ENCODE measurements at places on chromosomes 5 and 9.

DNA sequence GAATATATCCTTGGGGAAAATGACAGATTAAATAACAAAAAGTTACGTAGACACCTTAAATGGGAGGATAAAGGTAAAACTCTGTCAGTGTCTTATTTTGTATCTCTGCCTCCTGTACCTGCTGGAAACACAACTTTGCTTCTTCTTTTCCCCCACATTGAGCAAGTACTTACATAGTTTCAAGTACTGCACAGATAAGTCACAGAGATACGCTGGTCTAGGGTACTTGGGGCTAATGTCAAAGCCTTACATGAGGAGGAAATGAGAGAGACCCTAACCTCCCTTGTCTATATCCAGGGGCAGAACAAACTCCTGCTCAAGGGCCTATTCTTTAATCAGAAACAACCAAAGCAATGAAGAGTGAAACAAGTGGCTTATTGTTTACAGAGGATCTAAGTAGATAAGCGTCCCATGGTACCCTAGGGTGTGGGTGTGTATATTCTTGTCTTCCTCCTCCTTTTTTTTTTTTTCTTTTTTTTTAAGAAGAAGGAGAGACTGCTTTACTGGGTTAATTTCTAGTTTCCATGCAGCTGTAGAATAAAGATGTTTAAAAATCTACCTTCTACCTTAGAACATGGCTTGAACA, 43.1 kb downstream of the ELL2 start:
- no peak for DNase-seq

- peak; percentile 3 for DNase-seq
Observed at GRCh38 chr5:17910318-17910717, 276.1 kb downstream of the TAF11L14 start.

GRCh38 chr5:39202597-39203274, 16.6 kb downstream of the FYB1 start:
- DNase-seq = no peak

DNA sequence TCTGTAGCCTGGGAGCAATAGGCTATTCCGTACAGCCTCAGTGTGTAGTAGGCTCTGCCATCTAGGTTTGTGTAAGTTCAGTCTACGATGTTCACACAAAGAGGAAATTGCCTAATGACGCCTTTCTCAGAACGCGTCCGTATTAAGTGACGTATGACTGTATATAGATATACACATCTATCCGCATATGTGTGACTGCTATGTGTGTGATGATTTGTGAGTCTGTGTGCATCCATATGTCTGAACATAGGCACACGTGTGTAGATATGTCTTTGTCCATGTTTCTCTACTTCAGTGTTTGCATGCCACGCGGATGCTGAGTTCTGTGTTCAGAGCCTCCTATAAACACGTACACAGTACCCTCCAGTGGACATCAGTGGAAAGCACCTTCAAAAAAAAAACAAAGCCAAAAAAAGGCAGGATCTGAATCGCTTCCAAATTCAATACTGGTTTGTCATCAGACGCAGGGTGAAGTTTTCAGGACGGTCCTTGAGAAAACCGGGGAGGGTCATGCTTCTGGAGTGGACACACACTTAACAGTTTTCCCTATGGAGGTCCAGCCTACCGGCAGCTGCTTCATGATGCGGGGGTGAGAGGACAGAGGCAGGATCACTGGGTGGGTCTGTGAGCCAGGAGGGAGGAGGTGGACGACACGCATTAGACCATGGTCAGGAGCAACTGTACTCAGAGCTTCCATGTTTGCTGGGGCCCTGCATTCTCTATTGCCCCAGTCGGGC, 29.5 kb upstream of the ALDH1B1 start:
- DNase-seq = peak; percentile 86

DNA sequence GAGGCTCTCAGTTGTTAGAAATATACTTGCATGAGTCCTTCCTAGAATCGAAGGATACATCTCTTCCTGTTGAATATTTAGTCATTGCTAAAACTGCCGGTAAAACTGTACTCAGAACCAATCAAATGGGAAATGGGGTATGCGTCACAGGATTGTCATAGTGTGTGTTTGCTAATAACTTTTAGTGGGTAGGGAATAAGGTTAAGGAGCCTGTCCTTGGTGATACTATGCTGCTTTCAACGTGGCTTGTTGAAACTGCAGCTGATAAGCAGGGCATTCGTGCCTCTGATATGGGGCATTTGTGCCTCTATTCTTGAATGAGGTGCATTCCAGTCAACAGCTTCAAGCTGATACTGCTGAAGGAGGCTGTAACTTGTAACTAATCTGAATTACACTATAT, 26.6 kb downstream of the HABP4 start:
- DNase-seq = peak; percentile 31

DNA sequence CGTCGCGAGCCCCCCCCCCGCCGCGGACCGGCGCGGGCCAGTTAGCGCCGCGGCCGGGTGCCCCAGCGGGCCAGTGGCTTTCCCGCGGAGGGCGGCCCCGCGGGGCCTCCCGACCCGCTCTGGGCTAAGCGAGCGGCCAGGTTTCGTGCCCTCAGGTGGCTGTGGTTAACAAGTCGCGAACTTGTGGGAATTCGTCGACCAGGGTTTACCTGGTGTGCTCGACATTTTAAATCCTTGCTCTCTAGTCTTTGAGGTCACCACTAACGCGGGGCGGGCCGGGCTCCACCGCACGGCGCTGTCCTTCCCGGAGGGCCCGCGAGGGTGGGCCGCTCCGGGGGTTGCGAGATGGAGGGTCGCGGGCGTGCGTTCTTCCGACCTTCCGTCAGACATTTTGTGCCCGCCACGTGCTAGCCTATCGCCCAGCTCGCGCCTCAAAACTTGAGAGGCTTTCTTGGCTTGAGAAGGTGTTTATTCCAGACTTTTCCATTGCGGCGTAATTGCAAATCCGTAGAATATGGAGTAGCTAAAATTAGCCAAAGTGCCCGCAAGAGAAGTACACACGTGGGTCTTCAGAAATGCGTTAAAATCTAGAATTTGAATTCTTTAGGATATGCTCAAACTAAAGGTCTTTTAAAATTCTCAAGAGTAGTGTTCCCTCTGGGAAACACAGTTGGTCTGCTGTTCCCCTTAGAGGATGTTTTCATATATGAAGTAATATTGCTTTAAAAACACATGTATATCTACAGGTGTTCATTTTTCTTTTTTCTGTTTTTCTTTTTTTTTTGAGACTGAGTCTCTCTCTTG, 2.1 kb downstream of the ANP32B start:
- DNase-seq = peak; percentile 23

- DNase-seq = no peak
Observed at GRCh38 chr5:150164211-150164980, 2.2 kb upstream of the CDX1 start.

GRCh38 chr5:97554977-97555643, 372.1 kb upstream of the RIOK2 start:
- peak; percentile 37 for DNase-seq

DNA sequence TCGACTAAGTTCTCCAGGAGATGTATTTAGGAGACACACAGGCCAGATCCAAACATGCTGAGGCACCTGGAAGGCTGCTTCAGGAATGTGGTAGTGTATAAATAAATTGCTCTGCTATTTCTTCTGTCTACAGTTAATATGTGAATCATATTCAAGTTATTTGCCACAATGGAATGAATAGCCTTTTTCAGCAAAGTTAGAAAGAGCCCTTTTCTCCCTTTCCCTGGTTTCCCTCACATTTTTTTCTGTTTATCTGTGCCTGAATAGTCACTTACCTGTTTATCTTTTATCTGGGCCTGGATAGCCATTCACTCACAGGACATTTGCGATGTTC, 44.1 kb upstream of the CLINT1 start:
- DNase-seq = no peak

- DNase-seq = no peak
Observed at GRCh38 chr5:98975682-98976407, 47.0 kb upstream of the CHD1 start.

- DNase-seq = peak; percentile 24
Observed at GRCh38 chr9:100700689-100701318, 122.9 kb downstream of the CAVIN4 start.

DNA sequence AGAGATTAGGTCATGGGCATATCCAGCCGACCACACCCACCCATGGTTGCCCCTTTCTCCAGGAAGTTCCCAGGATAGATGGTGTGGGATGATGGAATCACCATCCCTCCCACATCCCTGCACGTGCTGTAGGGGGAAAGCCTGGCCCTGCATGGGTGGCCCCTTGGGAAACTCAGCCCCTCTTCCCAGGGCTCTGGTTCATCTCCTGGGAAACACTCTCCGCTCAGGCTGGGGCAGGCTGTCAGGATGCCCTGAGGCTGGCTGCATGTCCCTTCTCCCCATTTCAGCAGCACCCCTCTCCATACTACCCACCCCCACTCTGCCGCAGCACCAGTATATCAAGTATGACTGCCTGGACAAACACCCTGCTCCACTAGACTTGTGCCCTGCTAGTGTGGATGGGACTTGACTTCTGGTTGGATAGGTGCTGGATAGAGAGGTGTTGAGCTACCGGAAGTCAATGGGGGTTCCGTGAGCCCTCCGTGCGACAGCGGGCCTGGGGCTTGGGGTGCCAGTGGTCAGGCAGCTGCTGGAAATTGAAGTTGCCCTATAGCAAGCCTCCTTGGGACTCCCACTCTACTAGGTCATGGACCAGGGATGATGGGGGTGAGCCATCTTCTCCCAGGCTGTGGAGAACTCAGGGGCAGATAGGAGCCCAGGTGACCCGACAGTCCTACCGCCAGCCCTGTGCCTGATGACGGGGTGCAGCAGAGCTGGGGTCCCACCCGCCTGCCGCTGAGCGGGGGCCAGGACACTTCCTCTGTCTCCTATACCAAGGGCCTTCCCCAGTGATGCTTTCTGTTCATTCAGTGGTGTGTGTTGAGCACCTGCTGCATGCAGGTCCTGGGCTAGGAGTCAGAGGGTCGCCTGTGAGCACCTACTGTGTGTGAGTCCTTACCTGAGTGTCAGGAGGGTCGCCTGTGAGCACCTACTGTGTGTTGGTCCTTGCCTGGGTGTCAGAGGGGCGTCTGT, 69.4 kb upstream of the COL5A1 start:
- DNase-seq = no peak

GRCh38 chr9:90127923-90128322, 514.7 kb downstream of the DIRAS2 start:
- no peak for DNase-seq

GRCh38 chr9:95826183-95826838, 49.2 kb upstream of the ERCC6L2 start:
- no peak for DNase-seq

GRCh38 chr9:73738741-73739530, 587.3 kb downstream of the ANXA1 start:
- no peak for DNase-seq

GRCh38 chr5:161530700-161531099, 15.8 kb downstream of the GABRB2 start:
- no peak for DNase-seq

- DNase-seq = peak; percentile 56
Observed at GRCh38 chr5:74556631-74557595, 83.6 kb downstream of the ENC1 start.

GRCh38 chr9:136721339-136722092, 9.1 kb downstream of the DIPK1B start:
- DNase-seq = peak; percentile 74

DNA sequence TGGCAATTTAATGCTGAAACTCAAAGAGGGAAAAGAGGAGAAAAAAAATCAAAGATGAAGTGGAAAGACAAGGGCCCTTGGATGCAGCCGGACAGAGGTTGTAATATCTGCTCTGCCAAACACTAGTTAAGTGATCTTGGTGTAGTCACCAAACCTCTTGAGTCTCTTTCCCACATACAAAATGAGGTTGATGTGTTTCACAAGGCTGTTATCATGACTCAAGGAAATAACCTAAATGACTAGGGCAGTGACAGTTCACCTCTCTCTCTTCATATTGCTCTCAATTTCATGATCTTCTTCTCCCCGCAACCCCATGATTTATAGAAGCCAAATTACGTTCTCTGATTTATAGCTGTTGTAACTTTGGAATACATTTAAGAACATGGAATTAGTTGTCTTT, 44.9 kb downstream of the PIK3R1 start:
- DNase-seq = no peak

- DNase-seq = no peak
Observed at GRCh38 chr9:98714833-98715232, 6.1 kb upstream of the GABBR2 start.

GRCh38 chr5:135323227-135323626, 75.8 kb downstream of the MACROH2A1 start:
- no peak for DNase-seq

- DNase-seq = peak; percentile 89
Observed at GRCh38 chr9:110065532-110065931, 142.4 kb downstream of the C9orf152 start.

GRCh38 chr9:100714372-100715099, 136.7 kb downstream of the CAVIN4 start:
- peak; percentile 77 for DNase-seq

DNA sequence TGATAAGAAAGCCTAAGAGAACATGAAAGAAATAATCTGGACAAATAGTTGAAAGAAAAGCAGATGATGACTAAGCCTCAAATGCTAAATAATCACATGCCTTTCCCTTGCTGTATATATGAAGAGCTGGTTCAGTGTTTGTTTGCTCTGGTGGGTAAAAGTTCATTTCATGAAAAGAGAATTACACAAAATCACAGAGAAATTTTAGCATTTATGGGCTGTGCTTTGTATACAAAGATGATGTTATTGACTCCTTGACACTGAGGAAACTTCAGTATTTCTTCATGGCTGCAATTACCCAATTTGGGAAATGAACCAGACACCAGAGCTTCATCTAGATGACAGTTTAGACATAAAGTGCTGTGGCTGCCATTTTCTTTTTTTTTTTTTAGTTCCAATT, 527.2 kb downstream of the NR2F1-AS1 start:
- peak; percentile 70 for DNase-seq

DNA sequence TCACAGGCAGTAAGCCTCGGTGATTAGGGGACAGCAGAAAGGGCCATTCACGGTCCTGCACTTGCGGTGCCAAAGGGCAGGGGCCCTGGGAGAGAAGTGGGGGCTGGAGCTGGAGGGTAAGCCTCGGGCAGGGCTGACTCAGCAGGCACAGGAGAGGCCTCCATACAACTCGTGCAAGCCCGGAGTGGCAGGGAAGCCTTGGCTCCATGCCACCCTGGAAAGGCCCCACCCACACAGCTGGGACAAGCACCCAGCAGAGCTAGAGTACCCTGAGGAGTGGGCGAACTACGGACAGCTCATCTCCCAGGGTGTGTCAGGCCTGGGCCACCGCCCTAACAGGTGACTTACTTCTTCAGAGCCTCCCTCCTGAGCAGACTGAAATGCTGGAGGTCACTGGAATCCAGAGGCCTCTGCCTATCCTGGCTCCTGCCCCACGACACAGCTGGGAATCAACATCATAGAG, 5.6 kb upstream of the CAMK2A start:
- DNase-seq = peak; percentile 56

- no peak for DNase-seq
Observed at GRCh38 chr9:90552317-90552716, 90.3 kb downstream of the DIRAS2 start.

GRCh38 chr5:36690041-36690961, 83.9 kb downstream of the SLC1A3 start:
- peak; percentile 77 for DNase-seq

GRCh38 chr9:83468821-83469220, 69.4 kb downstream of the FRMD3 start:
- no peak for DNase-seq

DNA sequence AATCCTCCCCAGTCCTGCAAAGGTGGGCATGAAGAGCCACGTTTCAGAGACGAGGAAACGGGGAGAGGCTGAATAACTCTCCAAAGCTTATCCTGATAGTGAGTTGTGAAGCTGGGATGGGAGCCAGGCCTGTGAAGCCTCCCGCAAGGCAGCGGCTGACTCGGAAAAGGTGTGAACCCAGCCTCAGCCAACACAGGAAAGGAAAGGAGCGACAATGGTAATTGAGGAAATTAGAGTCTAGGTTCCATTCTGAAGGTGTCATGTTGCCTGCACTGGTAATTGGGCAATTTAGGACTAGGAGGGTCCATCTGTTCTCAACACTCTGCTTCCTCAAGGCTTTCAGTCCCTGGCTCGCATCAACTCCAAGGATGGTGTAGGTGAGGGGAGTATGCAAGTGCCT, 83.4 kb downstream of the LIFR start:
- DNase-seq = no peak

All from fibroblast of pulmonary artery (primary cell).